ENCODE measurements at places on chromosomes 12 and 14.

GRCh38 chr14:21866479-21866878, 192.9 kb upstream of the OR4E1 start:
- DNase-seq, result no peak

DNA sequence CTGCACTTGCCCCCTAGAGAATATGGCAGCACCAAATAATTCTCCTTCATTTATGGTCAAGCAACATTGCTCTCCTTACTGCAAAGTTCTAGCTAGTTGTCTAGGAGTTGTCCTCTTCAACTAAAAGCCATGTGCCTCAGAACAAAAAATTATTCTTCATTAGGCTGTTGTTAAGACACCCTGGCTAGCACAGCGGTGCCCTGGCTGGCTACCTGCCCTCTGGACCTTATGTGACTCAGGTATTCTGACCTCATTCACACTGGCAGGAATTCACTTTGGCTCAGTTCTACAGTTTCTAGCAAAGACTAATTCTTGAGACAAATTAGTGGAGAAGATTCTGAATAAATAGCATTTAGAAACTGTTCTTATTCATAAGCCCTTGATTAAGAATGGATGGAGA, 224.4 kb upstream of the KRR1 start:
- no peak for DNase-seq

- peak; percentile 58 for DNase-seq
Observed at GRCh38 chr14:73238424-73238852, 1.1 kb downstream of the PAPLN start.

GRCh38 chr14:33720284-33720787, 230.5 kb downstream of the EGLN3 start:
- DNase-seq, result peak; percentile 67

GRCh38 chr14:40447017-40447416, 1014.8 kb upstream of the FBXO33 start:
- DNase-seq, result peak; percentile 12

- no peak for DNase-seq
Observed at GRCh38 chr12:77102123-77102522, 36.8 kb upstream of the E2F7 start.

- DNase-seq, result no peak
Observed at GRCh38 chr12:6936636-6937480, 6.8 kb upstream of the RNU7-1 start.

DNA sequence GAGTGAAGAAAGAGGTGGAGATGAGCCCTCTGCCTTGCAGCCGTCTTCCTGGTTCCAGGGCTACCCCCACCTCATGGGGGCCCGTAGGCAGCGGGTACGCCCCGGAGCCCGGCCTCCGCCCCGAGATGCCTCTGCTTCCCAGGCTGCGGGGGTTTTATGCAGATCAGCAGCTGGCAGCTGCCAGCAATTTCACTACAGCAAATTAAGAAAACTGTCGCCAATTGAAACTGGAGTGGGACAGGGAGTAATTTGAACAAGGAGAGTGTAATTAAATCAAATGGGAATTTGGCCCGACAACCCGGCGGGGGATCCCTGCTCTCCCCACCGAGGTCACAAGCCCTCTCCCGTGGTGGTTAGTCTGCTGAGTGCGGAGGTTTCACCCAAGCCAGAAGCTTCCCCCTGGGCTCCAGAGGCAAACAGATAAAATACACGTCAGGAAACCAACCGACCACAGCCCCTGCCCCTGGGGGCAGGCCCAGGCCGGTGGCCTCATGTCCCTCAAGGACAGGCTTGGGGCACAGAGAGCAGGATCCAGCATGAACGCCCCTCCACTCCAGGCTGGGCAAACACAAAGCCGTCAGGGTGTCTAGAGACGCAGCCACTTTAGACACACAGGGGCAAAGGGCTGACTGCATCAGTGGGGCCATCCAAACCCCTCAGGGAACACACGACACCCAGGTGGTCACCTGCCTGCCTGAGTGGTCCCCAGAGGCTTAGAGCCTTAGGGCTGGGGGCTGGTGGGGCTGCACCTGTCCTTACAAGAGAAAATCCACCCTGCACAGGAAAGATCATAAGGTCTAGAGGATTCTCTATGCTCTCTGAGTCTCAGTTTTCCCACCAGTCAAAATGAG, 53.8 kb downstream of the TESC start:
- DNase-seq, result peak; percentile 95

GRCh38 chr14:72745991-72746980, 147.6 kb downstream of the DPF3 start:
- DNase-seq, result no peak

DNA sequence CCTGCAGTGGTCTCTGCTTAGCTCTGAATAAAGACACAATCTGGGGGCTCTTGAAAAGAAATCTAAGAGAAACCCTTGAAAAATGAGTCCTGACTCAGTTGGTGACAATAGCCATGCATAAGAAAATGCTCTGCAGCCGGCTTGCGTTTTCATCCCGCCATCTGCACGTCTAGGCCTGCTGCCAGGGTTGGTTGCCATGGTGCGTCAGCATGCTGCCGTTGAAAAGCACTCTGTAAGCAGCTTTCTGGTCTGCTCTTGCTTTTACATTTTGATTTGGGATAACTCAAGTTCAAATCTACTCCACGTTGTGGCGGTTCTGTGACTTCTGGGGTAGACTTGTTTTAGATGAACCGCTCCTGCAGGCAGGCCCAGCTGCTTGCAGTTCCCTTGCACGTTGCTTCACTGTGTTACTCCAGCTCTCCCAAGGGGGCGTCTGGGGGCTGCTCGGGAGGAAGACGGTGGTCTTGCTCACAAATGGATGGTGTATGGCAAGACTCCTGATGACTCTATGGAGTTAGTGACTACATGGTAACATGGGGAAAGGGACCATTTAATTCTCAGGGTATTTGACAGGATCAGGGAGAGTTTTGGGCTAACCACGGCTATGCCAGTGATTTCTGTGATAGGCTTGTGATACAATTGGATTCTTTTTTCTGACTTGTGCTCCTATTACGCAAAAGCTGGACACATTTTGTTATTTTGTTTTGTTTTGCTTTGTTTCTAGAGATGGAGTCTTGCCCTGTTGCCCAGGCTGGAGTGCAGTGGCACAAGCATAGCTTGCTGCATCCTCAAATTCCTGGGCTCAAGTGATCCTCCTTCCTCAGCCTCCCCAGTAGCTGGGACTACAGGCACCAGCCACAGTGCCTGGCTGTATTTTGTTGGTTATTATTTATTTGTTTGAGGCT, 15.8 kb downstream of the WNT5B start:
- DNase-seq, result peak; percentile 76

GRCh38 chr12:48750215-48750614, 33.7 kb upstream of the CCNT1 start:
- no peak for DNase-seq

DNA sequence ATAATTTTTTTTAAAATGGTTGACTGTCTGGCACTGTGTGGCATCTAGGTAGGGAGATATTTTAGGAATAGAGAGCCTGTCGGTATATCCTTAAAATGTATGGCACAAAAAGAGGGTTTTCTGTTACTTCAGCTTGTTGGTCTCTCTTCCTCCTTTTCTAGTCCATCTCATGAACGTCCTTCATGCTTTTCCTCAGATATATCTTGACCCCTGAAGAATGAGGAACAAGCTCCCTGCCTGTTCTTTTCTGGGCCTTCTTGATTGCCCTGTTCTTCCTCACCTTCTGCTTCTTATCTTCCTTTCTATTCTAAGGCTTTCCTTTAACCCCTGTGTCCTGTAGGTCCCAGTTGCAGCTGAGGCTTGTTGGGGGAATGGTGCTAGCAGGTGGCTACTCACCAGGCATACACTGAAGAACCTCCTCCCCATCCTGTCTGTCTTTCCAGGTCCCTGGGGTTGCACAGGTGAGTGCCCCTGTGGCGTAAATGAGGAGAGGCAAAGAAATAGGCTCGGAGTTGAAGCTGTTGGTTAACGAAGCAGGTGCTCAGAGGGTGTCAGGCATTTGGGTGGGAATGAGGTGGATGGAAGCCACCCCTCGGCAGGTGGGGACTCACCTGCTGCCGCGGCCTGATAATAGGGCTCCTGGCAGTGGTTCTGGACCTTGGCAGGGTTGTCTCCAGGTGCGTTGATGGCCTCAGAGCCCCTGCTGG, 7.2 kb upstream of the C1R start:
- no peak for DNase-seq

DNA sequence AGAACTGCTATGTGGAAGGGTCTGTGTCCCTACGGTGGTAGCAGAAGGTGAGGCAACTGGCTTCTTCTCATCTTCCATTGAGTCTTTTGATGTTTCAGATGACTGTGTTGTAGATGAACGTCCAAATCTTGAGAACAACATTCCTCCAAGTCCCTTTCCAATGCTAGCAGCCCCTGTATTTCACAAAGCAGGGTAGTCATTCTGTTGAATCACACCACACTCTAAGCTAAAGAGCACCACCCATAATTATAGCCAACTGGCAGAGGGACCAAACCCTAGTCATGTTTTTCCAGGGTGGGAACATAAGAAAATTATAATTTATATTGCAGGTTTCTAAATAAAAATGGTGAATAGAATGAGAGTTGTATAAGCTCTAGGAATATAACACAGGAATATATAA, 98.7 kb downstream of the DDHD1 start:
- DNase-seq, result no peak

DNA sequence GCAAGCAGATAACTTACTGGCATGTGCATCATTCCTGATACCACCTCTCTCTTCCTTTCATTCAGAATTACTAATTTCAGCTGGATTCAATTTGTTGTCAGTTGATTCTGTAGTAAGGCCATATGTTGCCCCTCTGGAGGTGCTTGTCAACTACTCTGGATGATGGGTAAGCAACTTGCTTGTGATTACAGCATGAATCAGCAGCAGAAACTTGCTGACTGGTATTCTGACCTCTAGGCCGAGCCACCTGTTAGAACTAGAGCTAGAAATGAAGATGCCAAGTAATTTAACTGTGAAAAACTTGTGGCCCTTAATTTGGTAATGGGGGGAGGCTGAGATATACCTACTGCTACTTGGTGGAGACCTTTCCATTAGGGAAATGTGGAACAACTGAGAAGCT, 5.1 kb downstream of the RNF10 start:
- DNase-seq, result no peak

DNA sequence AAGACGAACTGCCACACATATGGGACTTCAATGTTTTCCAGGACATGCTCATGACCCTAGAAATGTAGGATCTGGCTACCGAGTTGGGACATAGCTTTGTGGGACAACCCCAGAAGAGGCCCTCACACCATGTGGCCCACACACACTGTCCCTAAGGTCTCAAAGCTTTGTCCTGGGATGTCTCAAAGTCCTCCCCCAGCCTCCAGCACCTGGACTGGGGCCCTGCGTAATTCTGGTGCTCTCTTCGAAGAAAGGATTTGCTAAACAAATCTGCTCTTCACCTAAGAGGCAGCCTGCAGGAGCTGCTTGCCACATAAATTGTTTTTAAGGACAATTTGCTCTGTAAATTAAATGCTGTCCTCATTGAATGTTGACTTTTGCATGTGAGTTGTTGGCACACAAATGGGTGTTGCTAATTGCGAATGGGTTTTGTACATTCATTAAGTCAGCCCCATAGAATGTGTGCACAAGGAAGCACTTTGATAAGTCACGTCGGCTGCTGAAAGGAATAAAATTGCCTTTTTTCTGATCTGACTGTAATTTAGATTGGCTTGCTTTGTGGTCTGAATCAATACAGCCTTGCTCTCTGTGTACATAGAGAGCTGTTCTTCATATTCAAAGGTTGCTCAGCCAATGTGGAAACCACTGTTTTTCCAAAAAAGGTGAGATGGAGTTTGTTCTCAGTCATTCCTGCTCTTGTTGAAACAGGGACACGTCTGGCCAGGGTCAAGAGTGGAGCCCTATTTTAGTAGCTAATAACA, 161.6 kb upstream of the PWP1 start:
- peak; percentile 39 for DNase-seq
